Ecto neural progenitor cell (in vitro differentiated cells): ENCODE measurements at places on chromosomes 7 and 10.

GRCh38 chr10:121610798-121611323 lies 12.6 kb upstream of the FGFR2 start:
- no peak for DNase-seq

- no peak for DNase-seq
These were observed 29.9 kb downstream of the CDK6 start for GRCh38 chr7:92806496-92806895.

- no peak for DNase-seq
These were observed 75.2 kb downstream of the DNAJB6 start for GRCh38 chr7:157412021-157412443.

GRCh38 chr7:157854066-157854891 lies 517.5 kb downstream of the DNAJB6 start:
- DNase-seq = no peak

GRCh38 chr10:47160967-47161366 lies 139.0 kb upstream of the GDF10 start:
- DNase-seq = no peak

- no peak for DNase-seq
These were observed 8.1 kb downstream of the BLVRA start for GRCh38 chr7:43766564-43766963.

GRCh38 chr10:89916468-89917215 lies 215.3 kb downstream of the KIF20B start:
- DNase-seq = no peak
